T-helper 17 cell (primary cell): ENCODE measurements at places on chromosomes 2 and 18.

DNA sequence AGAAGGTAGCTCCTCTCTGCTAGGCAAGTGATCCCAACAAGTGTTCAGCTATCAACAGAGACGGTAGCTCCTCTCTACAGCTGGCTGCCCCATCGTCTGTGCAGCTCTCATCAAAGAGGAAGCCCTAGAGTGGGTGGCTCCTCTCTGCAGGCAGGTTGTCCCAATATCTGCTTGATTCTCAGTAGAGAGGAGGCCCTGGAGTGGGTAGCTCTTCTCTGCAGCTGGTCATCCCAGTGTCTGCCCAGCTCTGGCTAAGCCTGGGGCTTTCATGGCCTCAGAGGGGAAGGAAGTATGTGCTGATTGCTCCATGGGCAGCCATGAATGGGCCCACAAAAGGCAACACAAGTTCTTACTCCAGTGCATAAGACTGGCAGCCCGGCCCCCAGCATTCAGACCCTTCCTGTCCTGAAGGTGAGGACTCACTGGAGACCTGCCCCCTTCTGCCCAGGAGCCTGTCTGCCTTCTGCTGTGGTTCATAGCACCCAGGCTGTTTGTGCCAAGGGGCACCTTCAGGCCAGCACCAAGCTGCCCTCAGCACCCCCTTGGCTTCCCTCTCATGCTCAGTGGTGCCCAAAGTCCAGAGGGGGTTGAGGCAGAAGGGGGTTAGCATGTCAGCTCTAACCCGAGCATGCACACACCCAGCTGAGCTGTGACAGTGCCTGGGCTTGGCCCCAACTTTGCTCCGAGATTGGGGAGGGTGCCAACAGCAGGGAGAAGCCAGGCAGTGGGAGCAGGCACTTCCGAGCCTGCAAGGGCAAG lies 48.9 kb downstream of the CCDC68 start:
- DNase-seq: no peak

DNA sequence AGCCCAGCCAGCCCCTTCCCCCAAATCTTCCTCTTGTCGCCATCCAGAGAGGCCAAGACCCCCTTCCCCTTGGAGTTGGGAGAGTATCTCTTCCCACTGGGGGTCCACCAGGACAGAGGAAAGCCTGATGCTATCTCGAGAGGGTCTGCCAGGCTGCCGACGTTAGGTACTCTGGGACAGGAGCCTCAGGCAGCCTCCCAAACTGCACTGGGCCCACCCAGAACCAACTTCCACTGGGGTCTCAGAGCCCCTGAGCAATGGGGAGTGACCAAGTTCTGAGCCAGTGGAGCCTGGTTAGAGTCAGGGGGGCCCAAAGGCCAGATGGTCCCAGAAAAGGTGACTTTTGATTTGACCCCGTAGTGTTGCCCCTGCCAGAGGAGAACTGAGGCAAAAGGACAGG lies 189.1 kb downstream of the INHBB start:
- no peak for DNase-seq

DNA sequence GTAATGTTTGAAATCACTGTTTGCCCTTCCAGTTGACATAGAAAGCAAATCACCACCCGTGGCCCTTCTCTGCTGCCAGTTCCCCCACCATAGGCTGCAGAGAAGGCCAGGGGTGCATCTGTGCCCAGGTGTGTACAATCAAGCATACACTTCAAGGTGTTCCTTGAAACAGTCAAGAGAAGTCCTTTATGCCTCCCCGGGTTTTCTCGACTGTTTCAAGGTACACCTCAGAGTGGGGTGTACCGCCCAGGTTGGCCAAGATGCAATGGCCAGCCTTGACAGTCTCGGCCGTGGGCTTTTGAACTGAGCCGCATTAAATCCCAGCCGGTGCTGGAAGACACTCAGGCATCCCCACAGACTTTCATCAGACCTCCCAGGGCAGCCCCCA lies 21.0 kb upstream of the ATP9B start:
- no peak for DNase-seq

- no peak for DNase-seq
Observed at GRCh38 chr18:57060814-57061213, 86.1 kb upstream of the BOD1L2 start.

- no peak for DNase-seq
Observed at GRCh38 chr2:203823173-203823572, 44.4 kb upstream of the CTLA4 start.
